ENCODE measurements at places on chromosomes 3 and 15. TPM values are rescaled to one million over a fixed set of nuclear protein-coding genes. Genes with fewer than 3 reads are reported as not detected.

GRCh38 chr15:28082891-28083684, 16.0 kb downstream of the OCA2 start:
- no peak for DNase-seq

- DNase-seq, result no peak
Observed at GRCh38 chr3:101720851-101721840, 3.3 kb upstream of the CEP97 start.

GRCh38 chr3:56467801-56468183, 475 bp downstream of the ERC2 start:
- no peak for DNase-seq

DNA sequence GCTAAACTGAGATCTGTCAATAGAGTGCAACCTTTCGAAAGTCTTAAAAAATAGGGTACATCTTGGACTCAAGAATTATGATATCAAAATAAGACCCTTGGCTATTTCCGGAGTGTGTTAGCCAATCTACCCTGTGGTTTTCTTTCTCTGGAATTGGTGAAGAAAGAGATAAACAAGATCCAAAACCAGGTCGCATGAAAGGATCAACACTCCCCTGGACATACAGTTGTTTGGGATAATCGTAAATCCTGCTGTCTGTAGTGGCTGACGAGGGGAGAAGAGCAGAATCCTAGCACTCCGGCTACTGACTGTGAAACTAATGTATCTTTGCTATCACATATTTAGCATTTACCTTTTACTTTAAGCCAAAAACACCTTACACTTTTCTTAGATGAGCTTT, 30.9 kb downstream of the FNDC3B start:
- no peak for DNase-seq

GRCh38 chr3:128274837-128275236, 121.6 kb downstream of the EEFSEC start:
- DNase-seq, result no peak

DNA sequence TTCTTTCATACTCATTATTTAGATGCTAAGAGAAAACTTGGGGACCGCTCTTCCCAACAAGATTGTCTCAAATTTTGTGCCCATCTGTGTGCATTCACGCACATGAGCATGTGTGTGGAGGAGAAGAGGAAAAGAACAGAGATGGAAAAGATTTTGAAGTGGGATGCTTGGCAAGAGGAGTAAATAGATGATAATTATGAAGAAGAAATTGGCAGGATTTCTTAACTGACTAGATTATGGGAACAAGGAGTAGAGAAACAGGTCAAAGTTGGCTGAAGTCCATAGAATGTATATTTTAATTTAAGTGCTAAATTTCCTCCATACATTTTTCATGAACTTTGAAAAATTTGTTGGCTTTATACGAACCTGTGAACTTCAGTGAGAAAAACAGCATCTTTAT, 100.1 kb downstream of the ZNF609 start:
- DNase-seq, result no peak

DNA sequence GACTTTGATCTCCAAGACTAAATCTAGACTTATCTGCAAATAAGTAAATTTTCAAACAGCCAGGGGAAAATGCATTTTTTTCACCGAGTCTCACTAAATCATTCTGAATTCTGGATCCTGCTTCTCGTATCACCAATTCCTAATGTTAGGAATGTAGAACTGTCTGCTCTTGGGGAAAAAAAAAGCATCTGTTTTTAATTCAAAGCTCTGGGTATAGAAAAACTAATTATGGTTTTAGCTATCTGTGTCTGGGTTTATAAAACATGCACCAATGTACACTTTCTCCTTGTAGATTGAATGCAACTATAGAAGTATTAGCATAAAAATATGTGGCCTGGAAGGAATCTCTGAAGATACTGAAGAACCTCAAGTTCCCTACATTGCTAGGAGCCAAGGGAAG, 4.8 kb upstream of the CDAN1 start:
- DNase-seq, result no peak

- no peak for DNase-seq
Observed at GRCh38 chr3:194301730-194302129, 49.4 kb downstream of the CPN2 start.

DNA sequence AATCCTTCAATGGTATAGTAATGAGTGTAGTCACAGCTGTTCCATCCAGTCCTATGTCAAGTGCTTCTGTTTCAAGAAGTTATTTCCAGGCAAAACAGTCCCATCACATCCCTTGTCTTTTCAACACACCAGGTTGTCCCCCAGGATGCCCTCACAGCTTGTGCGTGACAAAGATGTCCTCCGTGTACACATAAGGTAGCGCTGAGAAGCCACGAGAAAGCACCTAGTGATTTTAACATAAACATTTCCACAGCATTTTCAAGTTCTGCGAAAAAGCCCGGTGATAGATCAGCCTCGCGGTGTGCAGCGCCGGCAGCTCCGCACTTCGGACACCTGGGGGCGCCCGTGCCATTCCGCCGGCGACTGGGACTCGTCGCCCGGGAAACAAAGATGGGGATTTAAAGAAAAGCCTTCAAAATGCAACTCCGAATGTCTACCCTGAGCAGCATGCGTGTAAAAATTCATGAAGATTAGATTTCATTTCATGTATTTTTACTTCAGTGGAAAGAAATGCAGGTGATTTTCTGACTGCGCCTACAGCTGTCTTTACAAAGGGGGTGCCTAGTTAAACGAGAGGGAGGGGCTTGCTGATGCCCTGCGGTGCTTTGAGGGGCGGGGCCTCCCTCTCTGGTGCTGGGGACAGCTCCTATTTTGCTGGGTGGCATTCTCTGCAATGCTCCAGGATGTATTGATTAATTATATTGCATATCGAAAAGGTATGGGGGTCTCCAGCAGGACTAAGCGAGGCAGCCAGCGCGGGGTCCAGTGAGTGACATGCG, 49.9 kb downstream of the KY start:
- DNase-seq, result peak; percentile 71

GRCh38 chr3:128077665-128078064, 25.4 kb downstream of the SEC61A1 start:
- DNase-seq, result no peak

DNA sequence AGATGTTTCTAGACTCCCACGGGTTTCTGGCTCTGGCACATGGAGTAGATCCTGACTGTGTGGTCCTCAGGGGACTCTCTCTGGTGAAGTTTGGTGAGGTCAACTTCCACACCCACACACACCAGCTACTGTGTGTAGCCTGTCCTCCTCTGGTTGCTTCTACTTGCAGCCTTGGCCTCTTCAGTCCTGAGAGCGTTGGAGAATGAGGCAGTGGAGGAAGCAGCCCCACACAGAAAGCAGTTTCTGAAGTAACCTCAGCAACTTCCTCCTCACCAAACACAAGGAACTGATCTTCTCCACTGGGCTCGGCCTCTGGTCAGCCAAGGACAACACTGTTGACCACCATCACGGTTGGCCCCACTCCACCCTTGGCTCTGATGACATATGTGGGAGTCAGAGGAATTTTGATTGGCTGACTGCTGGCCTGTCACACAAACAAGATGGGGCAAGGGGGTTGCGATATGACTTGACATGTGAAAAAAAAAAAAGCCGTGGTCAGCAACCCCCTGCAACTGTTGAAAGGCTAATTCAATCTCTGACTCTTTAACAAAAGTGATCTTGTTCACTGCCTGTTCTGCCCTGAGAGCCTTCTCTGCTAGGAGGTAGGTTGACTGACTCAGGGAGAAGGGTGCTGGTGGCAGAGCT, 19.6 kb downstream of the CD86 start:
- no peak for DNase-seq

- DNase-seq, result no peak
Observed at GRCh38 chr3:197899833-197900478, 50.0 kb upstream of the RPL35A start.

DNA sequence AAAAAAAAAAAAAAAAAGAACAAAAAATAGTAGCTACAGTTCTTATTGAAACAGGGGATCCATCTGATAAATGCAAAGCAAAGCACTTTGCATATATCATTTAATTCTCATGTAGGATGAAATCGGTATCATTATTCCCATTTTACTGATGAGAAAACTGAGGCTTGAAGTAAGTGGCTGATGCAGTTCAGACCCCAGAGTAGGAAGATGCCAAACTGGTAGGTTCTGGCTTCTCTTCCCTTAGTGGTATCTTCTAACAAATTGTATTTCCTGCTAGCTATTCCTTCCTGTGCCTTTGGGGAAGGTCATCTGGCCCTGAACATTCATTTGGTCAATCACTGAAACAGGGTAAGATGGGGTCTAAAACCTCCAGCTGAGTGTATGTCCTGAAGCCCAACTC, 21.9 kb downstream of the PIF1 start:
- no peak for DNase-seq

GRCh38 chr15:89002281-89002761, 85.9 kb upstream of the ABHD2 start:
- no peak for DNase-seq

DNA sequence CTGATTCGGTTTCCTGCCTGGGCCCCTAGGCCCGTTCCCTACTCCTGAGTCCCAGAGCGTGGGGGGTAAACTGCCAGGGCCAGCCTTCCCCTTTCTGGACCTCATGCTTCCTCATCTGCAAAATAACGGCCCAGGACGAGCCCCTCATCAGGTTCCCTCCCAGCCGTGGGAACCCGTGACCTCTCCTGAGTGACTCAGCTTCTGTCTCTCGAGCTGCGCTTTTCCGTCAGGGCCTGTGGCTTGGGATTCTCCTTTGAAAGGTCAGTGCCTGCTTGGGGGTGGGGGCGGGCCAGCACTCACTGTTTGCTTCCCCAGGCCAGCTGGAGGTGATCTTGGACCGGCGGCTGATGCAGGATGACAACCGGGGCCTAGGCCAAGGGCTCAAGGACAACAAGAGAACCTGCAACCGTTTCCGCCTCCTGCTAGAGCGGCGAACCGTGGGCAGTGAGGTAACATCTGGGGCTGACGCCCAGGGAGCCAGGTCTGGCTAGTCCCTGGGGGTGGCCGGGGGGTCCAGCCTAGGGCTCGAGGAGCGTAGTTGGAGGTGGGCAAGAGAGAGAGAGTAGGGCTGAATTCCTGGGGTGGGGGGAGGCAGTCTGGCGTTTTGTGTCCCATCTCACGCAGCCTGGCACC, 12.8 kb downstream of the MAN2A2 start:
- DNase-seq, result no peak

- no peak for DNase-seq
Observed at GRCh38 chr3:193840111-193840641, 247.2 kb downstream of the OPA1 start.

GRCh38 chr3:53324105-53324504, 23.2 kb downstream of the DCP1A start:
- no peak for DNase-seq

- no peak for DNase-seq
Observed at GRCh38 chr15:97009031-97009431, 678.5 kb downstream of the NR2F2 start.

GRCh38 chr3:116833202-116833601, 123.6 kb downstream of the TUSC7 start:
- DNase-seq, result no peak

- DNase-seq, result no peak
Observed at GRCh38 chr15:98233873-98234272, 273.4 kb downstream of the ARRDC4 start.

DNA sequence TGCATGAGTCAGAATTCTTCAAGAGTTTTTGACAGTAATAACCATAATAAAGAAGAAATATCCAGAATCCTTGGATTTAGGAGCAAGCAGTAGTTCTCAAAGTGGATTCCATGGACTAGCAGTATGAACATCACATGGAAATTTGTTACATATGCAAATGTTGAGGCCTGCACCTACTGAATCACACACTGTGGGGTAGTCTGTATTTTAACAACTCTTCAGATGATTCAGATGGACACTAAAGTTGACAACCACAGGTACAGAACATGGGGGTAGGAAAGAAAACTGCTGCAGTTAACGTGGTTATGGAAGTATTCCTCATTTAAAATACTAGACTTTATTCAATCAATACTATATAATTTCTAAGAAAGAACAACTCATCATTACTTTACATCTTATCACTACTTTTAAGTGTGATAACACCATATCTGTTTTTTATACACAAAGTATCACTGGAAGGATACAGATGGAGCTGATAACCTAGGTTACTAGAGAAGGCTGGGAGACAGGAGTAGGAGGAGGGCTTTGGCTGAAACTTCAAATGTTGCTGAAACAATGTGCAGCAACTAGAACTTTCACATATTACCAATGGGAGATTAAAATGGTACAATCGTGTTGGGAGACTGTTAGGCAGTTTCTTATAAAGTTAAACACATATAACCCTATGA, 11.7 kb downstream of the NEDD4 start:
- no peak for DNase-seq

- no peak for DNase-seq
Observed at GRCh38 chr3:56870436-56870835, 68.7 kb upstream of the ARHGEF3 start.

DNA sequence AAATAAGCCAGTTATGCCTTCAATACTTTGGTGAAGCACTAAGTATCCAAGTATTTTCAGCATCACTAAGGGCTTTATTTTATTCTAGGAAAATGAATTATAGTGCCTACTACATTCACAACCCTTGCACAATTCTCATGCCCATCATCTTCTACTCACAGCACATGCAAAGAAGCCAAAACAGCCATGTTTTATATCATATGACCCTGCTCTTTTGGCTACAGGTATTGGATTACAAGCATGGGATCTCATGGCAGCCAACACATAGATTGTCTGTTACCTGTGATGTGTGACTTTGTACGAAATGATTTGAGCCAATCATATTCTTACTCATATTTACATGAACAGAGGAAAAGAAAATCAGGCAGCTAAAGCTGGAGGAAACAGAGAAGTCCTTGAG, 38.6 kb downstream of the STT3B start:
- DNase-seq, result no peak

DNA sequence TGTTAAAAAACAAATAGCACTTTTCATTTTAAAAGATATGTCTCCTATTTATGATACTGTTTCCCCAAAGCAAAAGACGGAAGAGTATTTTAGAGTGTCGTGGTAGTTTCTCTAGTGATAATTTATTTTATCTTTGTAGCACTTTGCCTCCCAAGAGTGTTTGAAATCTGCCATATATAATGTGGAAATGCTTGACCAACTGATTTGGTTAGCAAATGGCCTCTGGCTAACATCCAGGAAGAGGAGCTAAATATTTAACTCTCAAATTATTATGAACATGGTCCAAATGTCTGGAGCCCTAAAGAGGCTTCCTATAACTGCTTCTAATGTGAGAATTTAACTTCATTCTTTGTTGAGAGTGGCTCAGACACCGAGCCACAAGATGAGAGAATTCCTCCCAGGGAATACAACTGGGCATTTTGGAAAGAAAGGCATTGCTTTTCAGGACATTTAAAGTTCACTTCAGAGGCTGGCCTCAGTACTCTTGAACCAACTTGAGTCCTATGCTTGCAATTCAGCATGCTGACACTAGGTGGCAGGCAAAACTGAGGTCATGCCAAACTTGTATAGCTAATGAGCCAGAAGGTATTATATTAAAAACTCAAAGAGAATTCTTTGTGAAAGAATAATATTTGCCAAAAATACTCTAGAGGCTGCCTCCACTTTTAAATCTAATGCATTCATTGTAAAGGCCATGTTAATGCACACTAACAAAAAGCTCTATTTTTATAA, 104.5 kb downstream of the RARB start:
- no peak for DNase-seq

Gene C3orf22
- not detected for polyA plus RNA-seq

Gene CD200R1
- polyA plus RNA-seq, result 1.4 TPM

Gene CILP
- not detected for polyA plus RNA-seq

Gene NR1I2
- 0.32 TPM for polyA plus RNA-seq

Gene UQCC5
- 10.7 TPM for polyA plus RNA-seq

Gene CYP1A2
- 0.21 TPM for polyA plus RNA-seq

Gene RAB43
- polyA plus RNA-seq, result 1.9 TPM

Gene ZNF385D
- polyA plus RNA-seq, result 51.8 TPM

Gene CNBP
- 259 TPM for polyA plus RNA-seq

Gene TM4SF1
- polyA plus RNA-seq, result 49.3 TPM

Gene GOLGA6D
- polyA plus RNA-seq, result 0.10 TPM

Gene ROBO2
- polyA plus RNA-seq, result 4.1 TPM

Gene GOLGA8T
- 0.57 TPM for polyA plus RNA-seq

Gene AAGAB
- 24.6 TPM for polyA plus RNA-seq
